ENCODE measurements at places on chromosomes 16 and 17.
A peak's percentile ranks its signal among the peaks of the same experiment; 100 is the strongest.

DNA sequence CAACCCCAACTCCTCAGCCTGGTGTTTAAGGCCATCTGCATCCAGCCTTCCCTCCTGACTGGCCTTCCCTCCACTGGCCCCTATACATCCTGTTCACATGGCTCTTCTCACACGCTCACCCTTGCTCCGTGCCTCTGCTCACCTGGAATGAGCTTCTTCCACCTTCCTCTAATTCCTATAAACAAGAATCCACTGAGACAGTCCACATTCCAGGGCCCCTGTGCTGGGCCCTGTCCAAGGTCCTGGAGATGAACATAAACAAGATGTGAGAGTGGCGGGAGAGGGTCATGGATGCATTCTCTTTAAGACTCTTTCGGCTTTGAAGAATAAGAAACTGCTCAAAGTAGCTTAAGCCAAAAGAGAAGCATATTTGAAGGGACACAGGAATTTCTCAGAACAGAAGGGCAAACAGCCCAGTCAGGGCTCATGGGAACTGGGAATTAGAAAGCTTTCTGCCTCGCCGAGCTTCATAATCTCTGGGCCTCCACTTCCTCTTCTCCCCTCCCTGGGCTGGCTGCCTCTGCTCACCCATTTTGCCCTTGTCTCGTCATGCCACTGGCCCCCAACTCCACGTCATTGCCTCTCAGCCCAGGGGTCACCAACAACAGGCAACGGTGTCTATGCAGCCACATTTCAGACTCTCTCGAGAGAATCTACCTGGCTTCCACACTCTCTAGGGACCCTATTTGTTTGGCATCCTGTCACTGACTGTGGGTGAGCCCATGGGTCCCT lies 13.5 kb downstream of the SPPL2C start:
- no peak for DNase-seq

DNA sequence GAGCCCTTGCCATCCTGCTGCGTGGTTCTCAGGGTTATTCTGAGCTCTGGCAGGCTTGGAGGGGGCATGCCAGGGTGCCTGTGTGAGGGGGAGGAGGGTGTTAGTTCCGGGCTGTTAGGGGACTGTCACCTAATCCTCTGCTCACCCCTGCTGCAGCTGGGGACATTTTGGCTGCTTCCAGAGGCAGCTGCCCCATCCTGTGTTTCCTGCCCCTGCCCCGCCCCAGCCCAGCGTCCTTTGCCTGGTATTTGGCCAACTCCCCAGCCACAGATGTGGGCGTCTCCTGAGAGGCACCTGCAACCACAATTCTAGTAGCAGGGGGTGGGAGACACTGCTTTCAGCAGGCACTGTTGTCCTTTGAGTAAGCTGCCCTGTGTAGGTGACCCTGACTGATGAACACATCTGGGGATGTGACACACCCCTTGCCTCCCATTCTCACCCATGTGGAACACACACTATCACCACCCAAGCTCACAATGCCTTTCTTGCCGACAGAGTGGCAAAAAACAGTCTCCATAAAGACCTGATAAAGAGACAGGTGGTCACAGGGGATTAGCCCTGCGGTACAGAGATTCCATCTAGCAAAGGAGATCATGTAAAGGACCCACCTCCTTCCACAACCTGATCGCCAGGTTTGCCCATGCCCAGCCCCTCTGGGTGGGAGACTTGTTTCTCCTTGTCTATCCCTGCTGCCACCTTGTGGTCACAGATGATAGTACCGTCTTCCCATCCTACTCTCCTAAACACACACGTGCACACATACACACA lies at the start of gene CHRNE:
Gene CHRNE (minus strand): TSS at position 48 of the 768 bp plus-strand sequence. CDS start 35 bp downstream, at position 13.
- peak; percentile 43 for DNase-seq

DNA sequence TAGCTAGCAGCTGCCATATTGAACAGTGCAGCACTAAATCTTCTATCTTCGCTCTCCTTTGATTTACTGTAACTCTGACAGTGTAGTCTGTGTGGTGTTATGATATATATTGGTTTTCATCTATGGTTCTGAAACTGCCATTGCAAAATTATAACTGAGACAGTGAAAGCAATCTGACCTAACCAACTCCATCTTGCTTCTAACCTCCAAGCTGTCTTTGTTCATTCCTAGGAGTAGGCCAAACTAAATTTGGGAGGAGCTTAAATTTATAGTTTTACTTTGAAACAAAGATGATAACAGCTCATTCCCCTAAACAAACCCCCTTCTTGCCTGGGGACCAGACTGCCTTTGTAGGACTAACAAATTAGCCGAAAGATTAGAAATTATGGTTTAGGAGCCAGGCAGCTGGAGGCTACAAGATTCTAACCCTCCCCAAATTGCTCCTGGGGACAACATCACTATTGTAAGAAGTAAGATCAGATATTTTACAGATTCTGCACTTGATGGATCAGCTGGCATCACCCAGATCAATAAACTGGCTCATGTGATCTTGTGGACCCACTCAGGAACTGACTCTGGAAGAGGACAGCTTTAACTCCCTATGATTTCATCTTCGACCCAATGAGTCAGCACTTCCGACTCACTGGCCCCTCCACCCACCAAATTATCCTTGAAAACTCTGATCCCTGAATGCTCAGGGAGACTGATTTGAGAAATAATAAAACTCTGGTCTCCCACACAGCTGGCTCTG lies 47.0 kb upstream of the FBXO47 start:
- DNase-seq, result no peak

GRCh38 chr17:1920948-1921351 lies 91.1 kb downstream of the RPA1 start:
- DNase-seq, result peak; percentile 94

DNA sequence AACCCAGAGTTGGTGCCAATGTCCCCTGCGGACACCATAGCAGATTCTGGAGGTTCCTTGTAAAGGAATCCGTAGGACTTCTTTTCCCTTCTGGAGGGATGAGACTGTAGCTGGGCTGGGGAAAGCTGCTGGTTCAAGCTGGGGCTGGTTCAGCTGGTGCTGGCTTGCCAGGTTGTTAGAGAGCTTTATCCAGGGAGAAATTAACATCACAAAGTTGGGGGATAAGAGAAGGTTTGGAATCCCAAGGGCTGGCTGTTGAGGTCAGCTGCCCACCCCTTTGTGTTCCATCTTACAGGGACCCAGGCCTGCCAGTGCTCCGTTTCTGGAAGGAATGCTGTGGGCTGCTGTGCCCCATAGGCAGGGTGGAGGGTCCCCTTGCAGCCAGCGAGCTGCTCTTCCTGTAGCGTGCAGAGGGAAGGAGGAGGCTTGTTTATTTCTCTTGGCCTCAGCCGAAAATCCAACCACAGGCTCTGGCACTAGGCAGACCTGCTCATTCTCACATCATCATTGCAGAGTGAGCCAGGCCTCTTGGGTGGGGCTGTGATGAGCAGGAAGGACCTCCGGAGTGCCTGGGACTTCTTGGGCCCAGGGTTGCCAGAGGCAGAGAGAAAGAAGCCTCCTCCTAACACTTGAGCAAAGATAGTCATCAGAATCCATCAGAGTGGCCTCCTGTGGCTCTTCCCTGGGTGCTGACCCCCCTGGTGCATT lies 251.1 kb downstream of the SEC14L1 start:
- DNase-seq, result no peak

DNA sequence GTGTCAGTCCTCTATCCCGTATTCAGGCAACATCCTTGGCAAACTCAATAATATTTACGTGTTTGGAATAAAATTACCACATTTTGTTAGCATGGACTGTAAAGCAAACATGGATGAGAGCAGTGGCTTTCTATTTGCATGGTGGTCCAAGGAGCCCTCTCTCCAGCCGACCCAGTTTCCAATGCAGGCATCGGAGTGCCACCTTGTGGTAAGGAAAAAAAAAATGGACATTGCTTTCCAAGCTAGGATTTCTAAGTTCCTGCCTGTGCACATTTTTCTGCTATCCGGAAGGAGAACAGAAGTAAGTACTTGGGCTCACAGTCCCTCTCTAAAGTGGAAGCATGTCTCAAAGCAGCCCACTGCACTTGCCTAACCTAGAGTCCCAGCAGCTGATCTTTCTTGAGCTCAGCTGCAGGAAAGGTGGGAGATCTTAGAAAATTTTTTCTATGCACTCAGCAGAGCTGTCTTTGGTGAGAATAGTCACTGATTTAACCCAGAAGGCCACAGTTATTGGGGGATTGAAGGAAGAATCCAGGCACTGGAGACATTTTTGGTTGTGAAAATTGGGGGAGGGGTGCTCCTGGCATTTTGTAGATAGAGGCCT lies 46.0 kb upstream of the ERCC4 start:
- no peak for DNase-seq

DNA sequence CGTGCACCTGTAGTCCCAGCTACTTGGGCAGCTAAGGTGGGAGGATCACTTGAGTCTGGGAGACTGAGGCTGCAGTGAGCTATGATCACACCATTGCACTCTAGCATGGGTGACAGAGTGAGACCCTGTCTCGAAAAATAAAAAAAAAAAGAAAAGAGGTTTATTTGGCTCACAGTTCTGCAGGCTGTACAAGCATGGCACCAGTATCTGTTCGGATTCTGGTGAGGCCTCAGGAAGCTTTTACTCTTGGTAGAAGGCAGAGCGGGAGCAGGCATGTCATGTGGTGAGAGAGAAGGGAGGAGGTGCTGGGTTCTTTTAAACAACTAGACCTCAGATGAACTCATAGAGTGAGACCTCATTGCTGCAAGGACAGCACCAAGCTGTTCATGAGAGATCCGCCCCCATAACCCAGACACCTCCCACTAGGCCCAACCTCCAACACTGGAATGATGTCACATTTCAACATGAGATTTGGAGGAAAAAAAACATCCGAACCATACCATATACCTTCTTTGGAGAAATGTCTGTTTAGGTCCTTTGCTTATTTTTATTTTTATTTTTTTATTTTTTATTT lies 10.3 kb upstream of the RMI2 start:
- no peak for DNase-seq

- DNase-seq, result no peak
These were observed 44.9 kb upstream of the BAHCC1 start for GRCh38 chr17:81350320-81350890.

DNA sequence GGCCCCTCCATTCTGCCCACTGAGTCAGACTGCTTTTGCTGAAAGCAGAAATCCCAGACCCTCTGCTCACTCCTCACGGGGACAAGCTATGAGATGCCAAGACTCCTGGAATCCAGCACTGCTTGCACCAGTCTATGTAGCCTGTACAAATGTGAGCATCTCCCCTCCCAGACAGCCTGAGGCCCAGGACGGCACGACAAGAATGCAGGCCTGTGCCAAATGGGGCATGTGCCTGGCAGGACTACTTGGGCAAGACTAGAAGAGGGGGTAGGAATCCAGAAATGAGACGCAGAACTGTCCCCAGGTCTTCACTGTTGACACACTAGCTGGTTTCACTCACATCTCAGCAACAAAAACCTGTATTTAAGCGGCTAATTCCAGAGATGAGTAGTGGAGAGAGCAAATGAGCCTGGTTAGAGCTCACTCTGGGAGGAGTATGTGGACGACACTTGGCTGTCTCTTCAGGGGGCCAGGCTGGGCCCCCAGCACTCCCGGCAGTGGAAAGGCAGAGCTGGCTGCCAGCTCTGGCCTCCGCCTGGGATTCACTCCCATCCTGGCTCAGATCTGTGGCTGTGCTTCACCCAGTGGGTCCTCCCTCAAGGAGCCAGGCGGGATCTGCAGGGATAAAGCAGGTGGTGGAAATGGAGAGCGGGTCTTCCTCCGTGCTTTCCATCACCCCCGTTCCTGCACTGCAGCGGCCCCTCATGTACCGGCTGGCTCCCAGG lies 2.9 kb upstream of the MYO1C start:
- no peak for DNase-seq

DNA sequence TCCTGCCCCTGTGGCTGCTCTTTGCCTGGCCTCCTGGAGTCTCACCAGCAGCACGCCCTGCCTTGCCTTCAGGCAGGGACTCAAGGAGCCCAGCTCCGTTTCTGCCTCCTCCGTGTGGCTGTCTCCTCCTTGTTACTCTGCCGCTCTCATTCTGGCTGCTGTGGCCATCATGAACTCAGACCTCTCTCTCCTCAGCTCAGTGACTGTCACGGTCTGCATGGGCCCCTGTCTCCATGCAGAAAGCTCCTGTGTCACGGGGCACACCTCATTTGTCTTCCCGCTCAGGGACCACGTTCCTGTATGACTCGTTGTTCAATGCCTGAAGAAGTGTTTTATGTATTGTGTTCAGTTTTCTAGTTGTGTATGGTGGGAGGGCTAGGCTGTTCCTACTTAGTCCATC lies 25.3 kb downstream of the RPTOR start:
- no peak for DNase-seq

- no peak for DNase-seq
These were observed 129.5 kb downstream of the SOCS1 start for GRCh38 chr16:11126399-11127054.

DNA sequence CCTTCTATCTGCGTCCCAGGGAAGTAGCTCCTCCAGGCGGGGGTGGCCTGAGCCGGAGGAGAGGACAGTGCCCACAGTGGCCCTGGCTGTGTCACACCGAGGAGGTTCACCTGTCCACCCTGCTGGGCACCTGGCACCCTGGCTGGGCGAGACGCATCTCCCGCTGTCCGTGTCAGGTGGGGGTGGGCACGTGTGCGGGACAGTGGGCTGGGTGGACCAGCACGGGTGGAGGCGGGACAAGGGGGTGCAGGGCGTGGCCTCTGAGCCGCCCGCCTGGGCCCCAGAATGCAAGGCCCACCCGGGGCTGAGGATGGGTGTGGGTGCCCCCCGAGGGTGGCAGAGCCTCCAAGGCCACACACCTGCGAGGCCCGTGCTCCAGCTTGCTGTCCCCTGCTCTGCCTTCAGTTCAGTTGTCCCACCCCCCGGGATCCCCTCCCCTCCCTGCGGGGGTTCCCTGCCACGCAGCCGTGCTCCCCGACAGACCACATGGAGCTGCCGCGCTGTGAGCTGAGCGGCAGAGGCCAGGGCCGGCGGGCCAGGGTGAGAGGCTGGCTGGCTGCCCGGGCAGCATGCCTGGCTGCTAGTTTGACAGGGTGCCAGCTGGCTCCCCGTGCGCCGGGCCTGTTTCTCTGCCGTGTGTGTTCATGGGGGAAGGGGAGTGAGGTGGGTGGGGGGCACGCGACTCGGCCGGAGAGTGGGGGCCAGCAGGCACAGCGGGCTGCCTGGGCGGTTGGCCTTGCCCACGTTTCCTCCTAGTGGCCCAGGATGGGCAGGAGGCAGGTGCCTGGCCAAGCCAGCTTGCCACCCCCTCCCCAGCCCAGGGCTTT lies 33.9 kb downstream of the BAHCC1 start:
- peak; percentile 21 for DNase-seq

All from cerebellar nuclear complex (tissue), 1 donor.